ENCODE measurements at places on chromosomes 2 and 18.

DNA sequence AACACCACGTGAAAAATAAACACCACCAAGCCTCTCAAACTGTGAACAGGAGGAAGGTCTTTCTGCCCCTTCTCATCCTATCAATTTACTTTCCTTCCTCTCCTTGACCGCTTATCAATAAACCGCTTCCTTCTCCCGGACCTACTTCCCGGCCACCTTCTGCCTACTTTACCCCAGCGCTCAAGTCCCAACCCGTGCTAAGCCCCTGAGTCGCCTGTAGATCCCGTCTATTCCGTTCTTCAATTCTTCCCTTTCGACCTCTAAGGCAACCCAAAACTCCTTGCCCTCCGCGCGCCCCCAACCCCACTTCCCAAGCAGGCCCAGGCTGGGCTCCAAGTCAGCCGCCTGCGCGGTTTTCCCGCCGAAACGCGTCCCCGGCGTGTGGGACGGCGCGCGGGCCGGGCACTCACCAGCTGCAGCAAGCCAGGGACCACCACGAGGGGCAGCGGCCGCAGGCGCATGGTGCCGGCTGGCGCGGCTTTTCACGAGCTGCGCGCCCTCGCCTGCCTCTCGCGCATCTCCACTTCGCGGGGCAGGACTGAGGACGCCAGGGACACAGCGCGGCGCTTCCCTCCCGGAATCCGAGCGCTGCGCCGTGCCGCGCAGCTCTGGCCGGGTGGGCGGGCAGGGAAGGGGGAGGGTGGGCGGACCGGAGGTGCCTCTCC, at the start of gene NXPH2:
Gene NXPH2, minus strand, starts transcription at position 610 of the 665 bp plus-strand sequence. Its CDS starts 149 bp downstream, at position 461.
- DNase-seq: no peak

DNA sequence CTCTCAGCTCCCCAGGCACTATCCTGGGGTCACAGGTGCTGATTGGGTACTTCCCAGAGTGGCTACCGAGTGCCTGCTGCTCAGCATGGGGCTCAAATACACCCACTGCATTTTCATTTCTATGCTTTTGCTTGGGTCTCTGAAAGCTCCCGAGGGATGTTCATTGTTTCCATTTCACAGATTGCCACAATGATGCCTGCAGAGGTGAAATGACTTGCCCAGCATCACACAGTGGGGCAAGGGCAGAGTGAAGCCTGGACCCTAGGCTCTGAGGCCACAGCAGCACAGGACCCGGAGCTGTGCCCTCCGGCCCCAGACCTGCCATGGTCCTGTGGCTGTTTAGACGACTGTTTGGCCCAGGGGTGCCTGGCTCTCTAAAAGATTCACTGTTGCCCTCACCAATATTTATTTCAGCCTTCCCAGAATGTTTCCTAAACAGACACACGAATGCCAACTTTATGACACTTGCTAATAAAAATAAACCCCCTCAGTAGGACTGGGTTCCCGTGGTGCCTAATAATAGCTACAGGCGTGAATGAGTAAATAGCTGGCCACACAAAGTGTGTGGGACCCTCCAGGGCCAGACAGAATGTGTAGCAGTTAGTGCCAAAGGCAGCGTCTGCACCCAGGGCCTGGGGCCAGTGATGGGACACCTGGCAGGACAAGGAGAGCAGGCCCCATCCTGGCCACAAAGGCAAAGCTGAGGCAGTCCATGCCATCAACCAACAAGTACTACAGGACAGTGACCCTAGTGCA, 11.5 kb upstream of the ST8SIA5 start:
- no peak for DNase-seq

GRCh38 chr18:62033207-62033606, 140.4 kb upstream of the RNF152 start:
- no peak for DNase-seq

- no peak for DNase-seq
These were observed 32.2 kb downstream of the MAPRE2 start for GRCh38 chr18:35073186-35074105.

GRCh38 chr2:104004821-104005220, 849.1 kb upstream of the POU3F3 start:
- DNase-seq: no peak

GRCh38 chr18:36522509-36522908, 225.0 kb downstream of the FHOD3 start:
- DNase-seq: no peak

Data from substantia nigra (tissue), 51 donors.